ENCODE measurements at places on chromosomes 16 and 17.
A peak's percentile ranks its signal among the peaks of the same experiment; 100 is the strongest.

DNA sequence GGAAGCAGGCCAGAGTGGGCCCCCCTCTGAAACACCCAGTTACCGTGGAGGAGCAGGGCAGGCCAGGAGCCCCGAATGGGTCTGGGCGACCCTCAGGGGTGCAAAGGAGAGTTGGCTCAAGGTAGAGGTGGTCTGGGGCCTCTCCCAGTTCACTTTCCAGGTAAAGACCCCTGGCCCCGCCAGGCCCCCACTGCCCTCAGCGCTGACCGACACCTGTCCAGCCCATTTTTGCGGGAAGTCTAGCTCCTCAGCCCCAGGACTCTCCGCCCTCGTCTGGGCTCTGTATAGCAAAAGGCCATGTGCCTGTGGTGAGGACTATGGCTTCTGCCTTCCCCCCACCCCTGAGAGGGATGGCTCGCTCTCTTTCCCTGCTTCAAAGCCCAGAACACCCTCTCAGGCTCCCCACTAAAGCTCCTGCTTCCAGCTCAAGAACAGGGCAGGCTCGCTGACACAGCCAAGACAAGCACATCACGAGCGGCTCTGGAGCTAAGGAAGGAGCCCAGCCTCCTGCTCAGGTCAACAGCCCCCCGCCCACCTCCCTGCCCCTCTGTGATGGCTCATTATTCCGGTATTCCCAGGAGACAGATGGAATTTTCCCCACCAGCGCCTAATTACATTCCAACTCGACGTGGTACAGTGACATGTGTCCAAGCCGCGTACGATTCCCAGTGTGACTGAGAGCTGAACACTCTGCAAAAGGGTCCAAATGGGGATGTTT, 59.4 kb downstream of the RTN4RL1 start:
- no peak for DNase-seq

GRCh38 chr16:7268182-7268581, 64.5 kb upstream of the RBFOX1 start:
- peak; percentile 12 for DNase-seq

- DNase-seq: no peak
Observed at GRCh38 chr17:33335491-33336173, 42.5 kb upstream of the ASIC2 start.

DNA sequence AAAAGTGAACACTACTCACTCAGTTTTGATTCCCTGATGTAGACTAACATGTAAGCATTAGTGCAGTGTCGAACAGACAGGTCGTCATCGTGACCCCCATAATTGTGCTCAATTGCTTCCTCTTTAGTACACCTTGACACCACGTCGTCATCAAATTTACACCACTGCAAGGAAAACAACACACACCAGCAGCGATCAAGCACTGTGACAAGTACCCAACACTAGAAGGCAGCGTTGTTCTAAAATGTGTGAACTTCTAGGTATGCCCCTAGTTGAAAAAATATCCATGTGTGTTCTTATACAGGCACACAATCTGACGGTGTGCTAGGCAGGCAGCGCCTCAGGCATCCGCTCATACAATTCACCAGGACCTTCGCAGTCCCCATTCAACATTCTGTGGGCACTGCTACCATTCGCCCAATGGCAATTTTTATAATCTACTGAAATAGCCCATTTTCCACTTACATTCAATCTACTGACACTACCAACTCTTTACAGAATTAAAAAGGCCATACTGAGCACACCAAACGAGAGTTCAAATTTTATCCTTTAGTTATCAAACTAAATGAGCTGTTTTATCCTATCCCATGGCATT, 23.1 kb downstream of the LITAFD start:
- no peak for DNase-seq

Measured in left lung (tissue), 14 donors.